ENCODE measurements at places on chromosomes 11 and 22.

GRCh38 chr11:64355078-64355940 lies 3.7 kb upstream of the RPS6KA4 start:
- peak; percentile 29 for DNase-seq

- DNase-seq, result no peak
Observed at GRCh38 chr11:111942829-111943228, 5.7 kb downstream of the DIXDC1 start.

DNA sequence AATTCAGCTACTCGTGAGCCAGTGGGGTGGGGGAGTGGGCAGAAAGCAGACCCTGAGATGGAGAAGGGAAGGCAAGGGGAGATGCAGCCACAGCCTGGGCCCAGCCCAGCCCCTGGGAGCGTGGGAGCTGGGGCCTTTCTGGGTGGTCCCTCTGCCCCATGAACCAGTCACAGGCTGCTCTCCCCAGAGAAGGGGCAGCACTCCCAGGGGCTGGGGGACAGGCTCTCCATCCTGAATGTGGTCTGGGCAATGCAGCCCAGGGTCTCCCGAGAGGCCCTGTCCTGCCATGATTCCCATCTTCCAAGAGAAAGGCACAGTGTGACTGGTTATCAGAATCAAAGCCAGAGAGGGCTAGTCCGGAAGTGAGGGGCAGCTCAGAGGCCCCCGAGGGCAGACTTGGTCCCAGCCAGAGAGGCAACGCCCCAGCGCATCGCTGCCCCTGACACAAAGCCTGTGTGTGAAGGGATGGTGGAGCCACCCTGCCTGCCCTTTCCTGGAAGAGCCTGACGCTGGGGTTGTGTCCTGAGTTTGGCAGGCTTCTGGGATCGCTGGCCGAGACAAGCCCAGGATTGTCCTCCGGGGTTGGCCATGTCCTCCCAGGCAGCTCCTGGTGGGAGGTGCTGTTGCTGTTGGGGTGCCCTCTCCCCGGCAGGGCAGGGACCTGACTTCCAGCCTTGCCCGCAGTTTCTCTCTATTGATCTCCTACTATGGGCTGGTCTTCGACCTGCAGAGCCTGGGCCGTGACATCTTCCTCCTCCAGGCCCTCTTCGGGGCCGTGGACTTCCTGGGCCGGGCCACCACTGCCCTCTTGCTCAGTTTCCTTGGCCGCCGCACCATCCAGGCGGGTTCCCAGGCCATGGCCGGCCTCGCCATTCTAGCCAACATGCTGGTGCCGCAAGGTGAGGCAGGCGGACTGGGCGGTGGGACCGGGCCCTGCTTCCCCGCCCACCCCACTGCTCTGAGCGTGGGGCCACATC lies 23.8 kb upstream of the SLC22A12 start:
- DNase-seq, result no peak

- no peak for DNase-seq
Observed at GRCh38 chr22:45502215-45503049, at the start of gene FBLN1. FBLN1 (plus strand) TSS chr22:45502883; CDS start chr22:45502986, 103 bp downstream.

- peak; percentile 5 for DNase-seq
Observed at GRCh38 chr11:73760135-73760678, 667 bp downstream of the RAB6A start.

- no peak for DNase-seq
Observed at GRCh38 chr11:117816151-117816741, 8.3 kb downstream of the FXYD2 start.

DNA sequence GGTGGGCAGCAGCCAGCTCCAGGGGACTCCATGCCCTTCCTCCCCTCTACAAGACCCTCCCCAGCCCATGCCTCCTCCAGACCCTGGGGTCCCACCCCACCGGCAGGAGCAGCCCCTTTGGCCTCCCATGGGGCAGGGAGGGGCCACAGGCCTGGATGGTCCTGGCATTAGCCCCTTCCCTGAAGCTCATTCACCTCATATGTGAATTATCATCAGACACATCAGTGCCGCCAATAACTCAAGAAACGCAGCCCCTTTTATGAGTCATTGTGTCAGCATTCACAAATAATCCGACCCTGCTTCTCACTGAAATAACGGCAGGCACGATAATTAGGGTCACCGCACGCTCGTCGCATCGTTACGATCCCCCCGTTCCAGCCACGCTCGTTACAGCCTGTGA lies 124.2 kb downstream of the BRD1 start:
- DNase-seq, result no peak

DNA sequence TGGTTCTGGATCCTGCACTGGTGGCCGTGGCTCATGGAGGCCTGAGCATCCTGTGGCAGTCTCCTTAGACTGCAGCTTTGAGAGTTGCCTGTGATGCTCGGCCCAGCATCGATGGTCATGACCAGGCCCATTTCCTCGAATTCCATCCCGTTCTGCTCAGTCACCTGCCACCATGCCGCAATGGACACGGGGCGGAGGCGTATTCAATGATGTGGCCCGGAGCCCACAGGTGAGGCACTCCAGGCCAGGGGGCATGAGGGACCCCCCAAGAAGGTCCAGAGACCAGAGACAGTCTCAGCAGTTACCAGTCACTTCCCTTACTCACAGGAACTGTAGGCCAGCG lies 53.6 kb downstream of the SHANK2 start:
- DNase-seq, result no peak

DNA sequence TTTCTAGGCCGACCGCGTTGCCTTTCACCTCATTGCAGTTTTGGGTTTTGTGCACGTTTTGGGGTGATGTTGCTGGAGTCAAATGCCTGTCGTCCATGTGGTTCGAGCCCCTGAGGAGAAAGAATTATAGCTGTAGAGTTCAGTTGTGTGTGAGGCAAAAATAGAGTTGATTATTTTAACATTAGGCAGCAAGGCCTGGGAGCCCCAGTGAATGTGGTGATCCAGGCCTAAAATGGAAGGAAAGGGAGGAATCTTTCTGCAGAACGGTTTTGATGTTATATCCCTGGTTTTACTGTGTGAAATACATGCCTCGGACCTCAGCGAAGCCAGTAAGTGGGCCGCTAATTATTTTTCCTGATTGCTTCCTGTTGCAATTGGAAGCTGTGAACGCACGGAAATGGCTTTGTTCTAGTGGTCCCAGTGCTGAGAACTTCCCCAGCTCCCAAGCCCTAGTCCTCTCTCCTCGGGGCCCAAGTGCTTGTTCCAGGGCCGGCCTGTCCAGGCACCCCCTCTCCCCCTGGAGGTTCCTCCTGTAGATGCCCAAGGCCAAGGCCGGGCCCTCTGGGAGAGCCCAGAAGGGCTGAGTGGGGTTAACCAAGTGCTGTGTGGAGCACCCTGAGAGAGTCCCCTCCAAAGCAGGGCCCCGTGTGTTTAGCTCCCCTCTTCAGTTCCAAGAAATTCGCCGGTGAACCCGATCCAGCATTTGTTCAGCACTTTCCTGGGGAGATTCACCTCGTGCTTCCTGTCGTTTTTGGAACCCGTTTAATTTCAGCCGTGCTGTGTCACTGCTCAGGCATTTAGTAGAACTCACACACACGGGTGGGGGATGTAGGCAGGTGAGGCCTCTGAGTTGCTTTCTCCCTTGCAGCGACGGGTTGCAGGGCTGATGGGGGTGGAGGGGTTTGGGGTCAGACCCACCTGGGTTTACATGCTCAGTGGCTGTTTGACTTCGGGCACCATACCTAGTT lies 2.1 kb downstream of the LRP5 start:
- no peak for DNase-seq

DNA sequence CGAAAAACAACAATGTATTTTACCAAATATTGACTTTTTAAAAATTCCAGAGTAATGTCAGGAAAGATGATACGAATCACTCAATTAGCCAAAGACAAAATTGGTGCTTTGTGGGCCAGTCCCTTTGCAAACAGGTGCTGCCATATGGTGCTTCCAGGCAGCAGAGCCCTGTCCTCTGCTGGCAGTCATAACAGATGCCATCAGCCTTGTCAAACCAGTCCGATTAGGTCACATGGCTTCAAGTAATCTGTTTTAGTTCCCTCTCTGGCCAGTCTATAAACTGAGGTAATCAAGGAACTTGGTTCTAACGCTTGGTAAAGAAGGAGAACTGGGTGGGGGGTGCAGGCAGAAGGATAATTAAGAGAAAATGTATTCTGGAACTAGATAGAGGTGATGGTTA lies 49.1 kb upstream of the CAPRIN1 start:
- DNase-seq, result no peak

GRCh38 chr11:45922425-45923082 lies at the start of gene LARGE2:
LARGE2 (plus strand) TSS chr11:45922656; CDS start chr11:45922883, 227 bp downstream.
- DNase-seq, result no peak

DNA sequence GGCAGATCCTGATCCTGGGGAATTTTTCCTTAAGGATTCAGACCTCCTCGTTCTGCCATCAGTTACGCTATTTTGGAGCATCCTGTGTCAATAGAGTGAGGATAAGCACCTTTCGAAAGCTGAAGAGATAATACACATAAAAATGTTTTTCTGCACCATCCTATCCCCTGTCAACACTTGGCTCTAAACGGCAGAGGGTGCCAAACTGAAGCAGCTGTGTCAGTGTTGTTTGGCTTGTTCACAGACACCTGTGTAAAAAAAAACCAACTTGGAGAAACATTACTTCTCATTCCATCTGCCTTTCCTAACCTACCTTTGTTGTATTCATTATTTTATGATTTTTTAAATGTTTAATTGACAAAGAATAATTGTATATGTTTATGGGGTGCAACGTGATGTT lies 417.0 kb upstream of the DDI1 start:
- DNase-seq, result no peak

GRCh38 chr11:64866173-64866491 lies 12.3 kb downstream of the EHD1 start:
- DNase-seq, result no peak
